GM20000 (cell line): ENCODE measurements at places on chromosomes 4 and X.

GRCh38 chrX:136754651-136755050 is 26.1 kb downstream of the ARHGEF6 start:
- no peak for DNase-seq

DNA sequence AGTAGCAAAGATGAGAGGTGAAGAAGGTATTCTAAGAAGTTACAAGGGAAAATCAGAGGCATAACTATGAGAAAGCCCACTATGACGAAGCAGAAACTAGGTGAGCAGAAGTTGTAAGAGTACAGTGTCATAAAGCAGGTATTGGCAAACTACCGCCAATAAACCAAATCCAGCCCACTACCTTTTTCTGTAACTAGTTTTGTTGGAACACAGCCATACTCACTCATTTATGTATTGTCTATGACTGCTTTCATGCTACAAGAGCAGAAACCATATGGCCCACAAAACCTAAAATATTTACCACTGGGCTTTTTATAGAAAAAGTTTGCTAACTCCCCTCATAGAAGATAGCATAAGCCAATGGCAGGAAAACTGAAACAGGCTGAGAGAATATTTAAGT is 31.8 kb upstream of the ZCCHC13 start:
- DNase-seq, result no peak

GRCh38 chr4:174595141-174595929 is 73.0 kb upstream of the HPGD start:
- DNase-seq, result no peak

DNA sequence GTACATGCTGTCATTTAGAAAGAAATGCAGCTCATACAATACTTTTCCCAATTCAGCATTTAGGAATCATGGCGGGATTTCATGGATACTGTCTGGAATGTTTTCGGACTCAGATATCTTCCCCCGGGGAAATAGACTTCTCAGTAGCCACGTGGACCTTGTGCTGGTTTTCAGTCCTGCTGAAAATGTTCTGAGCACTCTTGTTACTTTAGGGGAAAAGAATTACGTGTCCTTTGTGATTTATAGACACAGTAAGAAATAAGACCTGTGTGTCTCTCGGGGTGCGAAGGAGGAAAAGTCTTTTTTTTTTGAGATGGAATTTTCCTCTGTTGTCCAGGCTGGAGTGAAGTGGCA is 3.8 kb downstream of the CD99 start:
- DNase-seq, result no peak

DNA sequence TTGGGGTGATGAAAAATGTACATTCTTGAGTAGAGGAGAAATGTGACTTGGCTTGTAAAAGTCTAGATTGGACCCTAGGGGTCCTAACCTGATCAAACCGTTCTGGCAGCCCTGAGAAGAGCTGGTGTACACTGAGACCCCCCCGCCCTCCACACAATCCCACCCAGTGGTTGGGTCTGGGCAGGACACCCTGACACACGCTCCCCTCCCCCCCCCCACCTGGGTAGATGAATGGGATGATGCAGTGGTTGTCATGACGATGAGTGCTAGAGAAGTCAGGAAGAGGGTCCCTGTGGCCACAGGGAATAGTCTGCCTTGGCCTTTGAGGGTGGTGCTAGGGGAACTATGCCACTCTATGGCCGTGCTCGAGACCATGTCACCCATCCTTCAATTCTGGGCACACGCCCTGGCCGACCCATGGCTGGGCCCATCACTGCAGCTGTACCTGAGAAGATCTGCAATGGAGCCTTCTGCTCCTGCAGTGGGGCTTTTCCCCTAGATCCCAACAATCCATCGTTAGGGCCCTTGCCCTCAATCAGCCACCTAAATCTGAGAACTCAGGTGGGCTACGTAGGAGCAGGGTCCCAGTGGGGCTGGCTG is 4.4 kb downstream of the CDK16 start:
- DNase-seq, result no peak

DNA sequence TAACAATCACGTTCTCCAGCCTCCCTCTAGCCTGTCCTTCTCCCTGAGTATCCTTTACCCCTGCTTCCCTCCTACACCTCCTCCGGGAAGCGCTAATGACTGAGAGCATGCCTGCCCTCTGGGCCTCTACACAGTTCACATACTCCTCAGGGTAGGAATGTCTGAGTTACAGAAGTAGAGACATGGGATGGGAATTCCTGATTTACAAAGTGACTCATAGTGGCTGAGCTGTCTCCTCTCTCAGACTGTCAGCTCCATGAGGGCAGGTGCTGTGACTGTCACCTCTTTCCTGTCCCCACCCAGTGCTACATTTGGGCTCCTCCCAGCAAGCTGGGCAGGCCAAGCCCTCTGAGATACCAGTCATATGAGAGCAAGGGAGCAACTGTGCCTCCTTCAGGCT is 2.6 kb downstream of the LAS1L start:
- DNase-seq, result no peak

GRCh38 chr4:39657465-39657864 is 18.8 kb upstream of the SMIM14 start:
- DNase-seq, result peak; percentile 55

- no peak for DNase-seq
Observed at GRCh38 chr4:10875144-10875799, 190.7 kb upstream of the CLNK start.

DNA sequence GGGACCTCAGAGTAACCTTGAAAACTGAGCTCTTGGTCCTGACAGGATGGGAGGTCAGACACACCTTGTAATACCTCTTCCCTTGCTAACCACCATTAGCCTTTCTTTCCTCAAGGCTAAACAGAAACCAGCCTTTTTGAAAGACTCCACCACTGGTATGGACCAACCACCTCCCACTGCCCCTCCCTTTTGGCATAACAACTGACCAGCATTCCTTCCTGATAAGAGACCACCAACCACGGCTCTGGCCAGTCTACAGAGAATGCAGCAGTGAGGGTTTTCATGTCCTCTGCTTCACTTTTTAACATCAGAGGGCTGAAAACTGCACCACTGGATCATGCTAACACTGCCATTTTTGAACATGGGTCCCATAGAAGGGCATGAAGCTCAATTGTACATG is 100.2 kb upstream of the MID1IP1 start:
- DNase-seq, result no peak

GRCh38 chr4:176277162-176277904 is 8.3 kb upstream of the ASB5 start:
- DNase-seq, result peak; percentile 38

DNA sequence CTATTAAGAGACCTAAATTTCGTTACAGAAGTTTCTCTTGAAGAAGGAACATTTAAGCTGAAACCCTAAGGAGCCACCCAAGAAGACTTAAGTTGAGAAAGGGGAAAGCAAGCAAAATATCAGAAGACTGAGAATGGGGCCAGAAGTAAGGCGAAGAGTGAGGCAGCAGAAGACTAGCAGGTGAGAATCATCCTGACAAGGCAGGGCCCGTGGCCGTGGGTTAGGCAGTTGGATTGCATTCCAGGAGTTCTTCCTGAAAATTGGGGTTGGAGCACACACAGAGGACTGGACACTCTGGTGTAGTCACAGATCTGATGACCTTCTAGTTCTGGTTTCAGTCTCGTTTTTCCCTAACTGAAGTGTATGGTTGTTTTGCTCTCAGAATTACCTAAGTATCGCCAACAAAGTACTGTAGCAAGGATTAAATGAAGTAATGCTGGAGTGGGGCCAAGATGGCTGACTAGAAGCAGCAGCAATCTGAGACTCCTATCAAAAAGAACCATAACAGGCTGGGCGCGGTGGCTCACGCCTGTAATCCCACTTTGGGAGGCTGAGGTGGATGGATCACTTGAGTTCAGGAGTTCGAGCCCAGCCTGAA is 94.4 kb upstream of the GUCY1A1 start:
- DNase-seq, result no peak

- no peak for DNase-seq
Observed at GRCh38 chr4:21845663-21846062, 102.9 kb downstream of the KCNIP4 start.

- DNase-seq, result no peak
Observed at GRCh38 chr4:17276776-17277175, 235.1 kb downstream of the QDPR start.

DNA sequence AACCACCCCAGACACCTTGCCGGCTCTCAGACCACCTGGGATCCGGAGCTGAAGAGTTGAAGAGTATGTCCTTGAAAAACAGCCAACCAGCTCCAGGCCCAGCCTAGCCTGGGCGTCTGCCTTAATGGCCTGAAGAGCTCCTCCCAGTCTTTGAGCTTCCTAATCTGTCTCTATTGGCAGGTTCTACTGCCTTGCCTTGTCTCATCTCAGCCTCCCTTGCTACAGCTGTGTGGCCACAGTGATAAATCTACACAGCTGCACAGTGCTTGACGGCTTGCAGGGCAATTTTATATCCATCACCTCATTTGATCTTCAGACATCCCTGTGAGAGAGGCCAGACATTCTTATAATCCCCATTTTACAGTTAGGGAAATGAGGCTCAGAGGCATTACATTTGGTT is 19.9 kb downstream of the AWAT2 start:
- DNase-seq, result no peak

DNA sequence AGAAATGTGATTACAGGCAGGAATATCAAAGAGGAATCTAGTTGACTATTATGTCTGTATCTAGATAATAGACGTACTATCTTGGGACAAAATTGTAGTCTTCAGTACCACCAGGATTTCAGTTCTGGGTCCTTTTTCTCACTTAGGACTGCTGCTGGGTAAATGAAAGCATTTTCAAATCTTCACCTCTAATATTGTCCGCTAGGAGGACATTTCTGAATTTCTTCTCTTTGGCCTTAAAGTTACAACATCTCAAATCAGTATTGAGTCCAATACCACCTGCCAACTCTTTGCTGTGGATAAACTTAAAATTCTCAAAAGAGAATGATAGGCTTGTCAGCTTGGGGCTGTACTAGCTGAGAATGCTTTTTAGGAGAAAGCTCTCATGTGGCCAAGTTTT is 6.0 kb downstream of the FGF16 start:
- no peak for DNase-seq

DNA sequence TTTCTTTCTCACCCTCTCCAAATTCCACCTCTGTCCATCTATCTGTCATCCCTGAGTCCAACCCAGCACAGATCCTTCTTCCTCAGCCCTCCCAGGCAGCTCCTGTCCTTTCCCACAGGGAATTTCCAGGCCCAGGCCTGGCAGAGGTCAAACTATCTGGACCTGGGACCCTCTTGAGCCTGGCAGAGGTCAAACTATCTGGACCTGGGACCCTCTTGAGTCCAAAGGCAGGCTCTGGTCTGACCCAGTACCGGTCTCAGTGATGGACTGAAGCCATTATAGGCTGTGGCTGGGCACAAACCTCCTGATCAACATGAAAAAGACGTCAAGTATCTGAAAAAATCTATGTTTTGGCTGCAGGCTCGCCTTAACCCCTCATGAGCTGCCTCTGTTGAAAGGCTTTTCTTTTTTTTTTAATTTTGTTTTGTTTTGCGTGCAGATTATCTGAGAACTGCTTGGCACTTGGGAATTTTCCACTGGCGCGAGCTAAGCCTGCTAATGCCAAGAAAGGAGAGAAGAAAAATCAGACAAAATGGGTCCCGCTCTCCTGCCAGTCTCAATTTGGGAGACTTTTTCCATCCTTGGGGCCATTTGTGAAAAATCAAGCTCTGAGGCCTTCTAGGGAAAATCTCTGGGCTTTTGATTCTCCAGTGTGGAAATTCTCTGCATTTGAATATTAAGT is 31.2 kb downstream of the MSX1 start:
- DNase-seq, result no peak

GRCh38 chr4:183014361-183015084 is 84.5 kb upstream of the WWC2 start:
- no peak for DNase-seq

GRCh38 chr4:5800496-5800895 is 89.5 kb downstream of the EVC start:
- no peak for DNase-seq

GRCh38 chrX:109619771-109620170 is 5.2 kb downstream of the KCNE5 start:
- peak; percentile 14 for DNase-seq

DNA sequence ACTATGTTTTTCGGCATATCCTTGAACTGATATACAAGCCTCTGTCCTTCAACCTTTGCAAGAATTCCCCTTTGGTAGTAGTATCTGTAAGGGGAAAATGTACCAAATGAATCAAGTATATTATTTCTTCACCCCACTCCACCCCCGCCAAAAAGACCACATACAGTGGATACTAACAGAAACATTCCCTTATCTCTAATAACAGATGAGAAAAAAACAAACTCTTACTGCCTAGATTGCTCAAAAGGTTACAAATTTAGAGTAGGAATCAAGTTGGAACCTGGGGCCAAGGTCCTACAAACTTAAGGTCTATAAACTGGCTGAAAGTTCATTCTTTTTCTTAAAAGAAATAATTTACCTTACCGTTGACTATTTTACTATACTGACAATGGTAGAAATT is 45.0 kb downstream of the NOCT start:
- no peak for DNase-seq

DNA sequence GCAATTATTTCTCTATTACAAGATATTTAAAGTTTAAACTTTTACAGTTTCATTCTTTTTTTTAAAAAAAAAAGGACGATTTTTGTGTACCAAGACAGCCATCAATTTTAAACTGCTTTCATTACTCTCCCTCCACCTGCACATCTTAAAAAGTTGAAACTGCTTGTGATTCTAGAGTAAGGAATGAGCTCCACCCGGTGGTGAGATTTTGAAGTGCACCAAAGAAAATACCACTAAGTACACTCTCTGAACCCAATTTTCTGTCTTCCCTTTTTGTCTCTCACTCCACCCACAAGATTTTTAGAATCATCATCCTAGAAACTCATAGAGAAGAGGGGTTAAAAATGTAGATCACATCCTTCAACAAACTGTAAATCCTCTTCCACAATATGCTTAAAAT is 91.3 kb upstream of the WDR44 start:
- DNase-seq, result peak; percentile 13

- DNase-seq, result no peak
Observed at GRCh38 chrX:40374486-40374885, 206.3 kb upstream of the ATP6AP2 start.

DNA sequence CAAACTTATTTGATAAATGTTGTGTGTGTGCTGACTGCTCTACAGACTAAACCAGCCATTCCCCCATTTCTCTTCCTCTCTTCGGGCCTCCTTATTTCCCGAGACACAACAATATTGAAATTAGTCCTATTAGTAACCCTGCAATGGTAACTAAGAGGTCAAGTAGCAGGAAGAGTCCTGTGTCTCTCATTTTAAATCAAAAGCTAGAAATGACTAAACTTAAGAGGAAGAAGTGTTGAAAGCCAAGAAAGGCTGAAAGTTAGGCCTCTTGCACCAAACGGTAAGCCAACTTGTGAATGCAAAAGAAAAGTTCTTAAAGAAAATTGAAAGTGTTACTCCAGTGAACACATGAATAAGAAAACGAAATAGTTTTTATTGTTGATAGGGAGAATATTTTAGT is 357.8 kb upstream of the SLC7A11 start:
- DNase-seq, result no peak

DNA sequence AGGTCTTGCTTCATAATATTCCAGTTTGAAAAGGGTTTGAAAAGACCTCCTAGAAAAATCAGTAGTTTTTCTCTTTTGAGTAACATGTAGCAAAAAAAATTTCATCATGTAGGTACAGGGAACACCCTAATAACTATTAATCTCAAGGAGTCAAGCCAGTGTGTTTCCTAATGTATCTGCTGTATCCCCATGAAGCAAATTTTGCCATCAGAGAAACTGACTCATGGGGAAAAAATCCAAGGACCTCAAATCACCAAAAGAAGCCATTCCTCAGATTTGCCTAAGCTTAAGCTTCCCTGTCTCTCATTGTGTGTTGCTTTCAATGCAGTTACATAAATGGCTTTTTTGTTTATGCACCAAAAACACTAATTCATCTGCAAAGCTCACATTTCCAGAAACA is 29.7 kb downstream of the F9 start:
- DNase-seq, result no peak
